Spinal cord (tissue), 10 donors: ENCODE measurements at places on chromosomes 5 and 9. TPM values are rescaled to one million over a fixed set of nuclear protein-coding genes. Genes with fewer than 3 reads are reported as not detected.

TAL2 gene
- polyA plus RNA-seq: 1.2 TPM

SPINK7 gene
- polyA plus RNA-seq: 0.77 TPM

TRIM14 gene
- 5.9 TPM for polyA plus RNA-seq

SPINK4 gene
- polyA plus RNA-seq: not detected

OTULINL gene
- polyA plus RNA-seq: 24.6 TPM

HTR1A gene
- 4.5 TPM for polyA plus RNA-seq

FOXI1 gene
- polyA plus RNA-seq: not detected

EQTN gene
- 0.33 TPM for polyA plus RNA-seq

MAST4 gene
- polyA plus RNA-seq: 17.1 TPM

KCNT1 gene
- polyA plus RNA-seq: 24.7 TPM

CEL gene
- polyA plus RNA-seq: 3.5 TPM

JAK2 gene
- polyA plus RNA-seq: 16.9 TPM

PJA2 gene
- polyA plus RNA-seq: 190 TPM

CD180 gene
- polyA plus RNA-seq: 0.86 TPM

ADAMTSL2 gene
- 9.0 TPM for polyA plus RNA-seq

CDC14B gene
- polyA plus RNA-seq: 20.2 TPM

DNA sequence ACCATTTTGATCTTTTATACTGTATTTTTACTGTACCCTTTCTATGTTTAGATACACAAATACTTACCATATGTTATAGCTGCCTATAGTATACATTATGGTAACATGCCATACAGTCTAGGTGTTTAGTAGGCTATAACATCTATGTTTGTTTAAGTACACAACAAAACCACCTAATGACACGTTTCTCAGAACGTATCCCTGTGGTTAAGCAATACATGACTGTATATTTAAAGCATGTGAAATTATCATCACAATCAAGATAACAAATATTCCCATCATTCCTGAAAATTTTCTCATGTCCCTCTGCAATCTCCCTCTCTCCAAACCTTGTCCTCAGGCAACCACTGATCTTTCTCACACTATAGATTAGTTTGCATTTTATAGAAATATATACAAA, 66.4 kb upstream of the SUSD1 start:
- no peaks in the 10 kb centered on the region for H3K36me3 ChIP-seq
- H3K4me3 ChIP-seq: no peak overlapping the region

GRCh38 chr9:103245369-103245768, 250.2 kb downstream of the CYLC2 start:
- no peaks in the 10 kb centered on the region for H3K4me1 ChIP-seq
- H3K36me3 ChIP-seq: no peaks in the 10 kb centered on the region
- no peak for DNase-seq
- H3K27me3 ChIP-seq: no peaks in the 10 kb centered on the region
- no peak overlapping the region for H3K4me3 ChIP-seq

- H3K27me3 ChIP-seq: no peaks in the 10 kb centered on the region
- H3K27ac ChIP-seq: no peak overlapping the region
- no peaks in the 10 kb centered on the region for H3K36me3 ChIP-seq
- no peak overlapping the region for H3K4me3 ChIP-seq
- no peak for DNase-seq
Measured at GRCh38 chr9:92408747-92409478, 4.5 kb upstream of the OGN start.

DNA sequence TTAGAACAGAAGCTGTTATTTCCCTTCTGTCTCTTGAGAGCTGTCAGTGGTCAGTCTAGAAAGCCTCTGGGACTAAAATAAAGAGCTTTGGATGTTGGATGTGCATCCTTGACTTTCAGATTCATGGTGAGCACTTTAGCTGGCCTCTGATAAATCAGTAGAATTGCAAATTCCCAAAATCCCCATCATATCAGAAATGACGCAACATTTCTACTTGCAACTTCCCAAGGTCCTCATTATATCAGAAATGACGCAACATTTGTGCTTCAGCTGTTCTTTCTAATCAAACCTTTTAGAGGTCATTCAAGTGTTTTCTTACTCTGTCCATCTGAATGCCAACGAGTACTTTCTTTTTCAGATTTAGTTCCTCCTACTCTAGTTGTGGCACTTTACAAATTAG, 167.3 kb upstream of the MOCS2 start:
- DNase-seq: no peak
- no peaks in the 10 kb centered on the region for H3K36me3 ChIP-seq
- H3K4me1 ChIP-seq: no peaks in the 10 kb centered on the region

DNA sequence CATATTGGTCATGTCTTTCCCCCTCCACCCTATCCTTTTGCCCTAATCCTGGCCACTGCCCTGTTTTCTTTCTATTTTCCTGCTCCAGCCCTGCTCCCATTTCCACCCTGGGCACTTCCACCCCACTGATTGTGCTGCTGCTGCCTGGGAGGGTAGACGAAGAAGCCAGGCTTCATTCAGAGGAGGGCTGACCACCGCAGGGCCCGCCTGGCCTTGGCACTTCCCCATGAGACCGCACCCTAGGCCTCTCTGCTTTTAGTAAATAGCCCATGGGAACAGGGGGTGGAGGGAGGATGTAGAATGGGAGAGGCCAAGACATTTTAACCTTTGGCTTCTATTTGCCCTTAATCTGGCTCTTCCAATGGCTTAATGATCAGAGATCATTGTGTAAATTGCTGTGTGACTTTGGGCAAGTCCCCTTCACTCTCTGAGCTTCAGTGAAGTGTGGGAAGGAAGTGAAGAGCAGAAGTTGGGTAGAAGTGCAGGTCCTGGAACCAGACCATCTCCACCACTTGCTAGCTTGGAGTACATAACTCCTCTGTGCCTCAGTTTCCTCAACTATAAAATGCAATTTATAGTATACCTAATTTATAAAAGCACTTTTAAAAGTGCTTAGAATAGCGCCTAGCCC, 13.6 kb upstream of the GPX3 start:
- peak overlapping the region; percentile 1 for H3K27ac ChIP-seq
- H3K4me1 ChIP-seq: peaks cover 13% of the 10 kb centered on the region
- no peak for DNase-seq
- H3K4me3 ChIP-seq: no peak overlapping the region
- no peaks in the 10 kb centered on the region for H3K36me3 ChIP-seq

- no peaks in the 10 kb centered on the region for H3K27me3 ChIP-seq
- H3K36me3 ChIP-seq: no peaks in the 10 kb centered on the region
- H3K4me1 ChIP-seq: no peaks in the 10 kb centered on the region
Measured at GRCh38 chr5:18397371-18397770, 763.1 kb downstream of the TAF11L14 start.

DNA sequence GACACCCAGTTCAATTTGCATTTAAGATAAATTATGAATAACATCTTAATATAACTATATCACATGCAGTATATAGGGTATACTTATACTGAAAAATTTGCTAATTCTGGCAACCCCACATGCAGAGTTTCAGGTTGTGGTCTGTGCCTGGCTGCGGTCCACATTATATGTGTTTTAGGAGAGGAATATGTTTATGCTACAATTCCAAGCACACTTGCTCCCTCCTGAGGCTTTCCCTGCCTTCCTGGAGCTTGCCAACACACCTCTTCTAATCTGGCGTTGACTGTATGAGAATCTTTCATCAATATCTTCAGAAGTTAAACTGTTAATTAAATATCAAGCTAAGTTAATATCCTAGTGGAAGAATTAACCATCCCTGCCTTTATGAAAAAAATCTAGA, 45.2 kb downstream of the SEMA5A start:
- H3K36me3 ChIP-seq: no peaks in the 10 kb centered on the region
- H3K4me1 ChIP-seq: no peaks in the 10 kb centered on the region
- H3K4me3 ChIP-seq: no peak overlapping the region
- DNase-seq: no peak
- no peak overlapping the region for H3K27ac ChIP-seq

DNA sequence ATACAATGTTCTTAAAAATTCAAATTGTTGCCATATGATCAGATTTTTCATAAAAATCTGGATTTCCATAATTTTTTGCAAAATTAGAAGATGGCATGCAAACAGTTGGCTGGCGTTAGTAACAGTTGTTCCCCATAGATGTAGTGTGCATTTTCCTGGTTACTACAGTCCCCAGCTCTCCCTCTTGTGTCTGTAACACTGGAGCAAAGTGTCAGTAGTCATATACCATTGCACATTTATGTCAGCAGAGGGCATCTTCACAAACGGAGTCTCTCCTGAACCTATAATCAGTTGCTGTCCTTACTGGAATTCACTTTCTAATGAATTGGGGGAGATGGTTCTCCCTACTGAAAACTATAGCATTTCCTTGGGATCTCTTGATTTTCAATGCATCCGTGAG, 44.7 kb upstream of the DMAC1 start:
- H3K27me3 ChIP-seq: no peaks in the 10 kb centered on the region
- H3K4me3 ChIP-seq: no peak overlapping the region
- H3K27ac ChIP-seq: no peak overlapping the region
- H3K4me1 ChIP-seq: no peaks in the 10 kb centered on the region
- no peak for DNase-seq

- no peak for DNase-seq
- H3K27ac ChIP-seq: no peak overlapping the region
- H3K27me3 ChIP-seq: no peaks in the 10 kb centered on the region
- H3K4me1 ChIP-seq: peaks cover 13% of the 10 kb centered on the region
- H3K4me3 ChIP-seq: no peak overlapping the region
Measured at GRCh38 chr9:128144239-128145181, 4.7 kb upstream of the LCN2 start.

DNA sequence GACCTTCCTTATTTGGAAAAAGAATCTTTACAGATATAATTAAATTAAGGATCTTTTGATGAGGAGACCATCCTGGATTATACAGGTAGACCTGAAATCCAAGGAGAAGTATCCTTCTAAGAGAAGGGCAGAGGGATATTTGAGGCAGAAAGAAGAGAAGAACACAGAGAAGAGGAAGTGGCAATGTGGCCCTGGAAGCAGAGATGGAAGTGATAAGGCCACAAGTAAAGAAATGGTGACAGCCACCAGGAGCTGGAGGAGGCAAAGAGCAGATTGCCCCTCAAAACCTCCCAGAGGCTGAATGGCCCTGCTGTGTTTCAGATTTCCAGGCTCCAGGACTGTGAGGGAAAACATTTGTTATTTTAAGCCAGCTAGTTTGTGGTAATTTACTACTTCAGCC, 93.0 kb upstream of the ANKRD55 start:
- no peak overlapping the region for H3K4me3 ChIP-seq
- no peak overlapping the region for H3K27ac ChIP-seq
- no peaks in the 10 kb centered on the region for H3K4me1 ChIP-seq
- DNase-seq: no peak

- H3K4me1 ChIP-seq: peaks cover 24% of the 10 kb centered on the region
- H3K27me3 ChIP-seq: no peaks in the 10 kb centered on the region
- H3K4me3 ChIP-seq: no peak overlapping the region
Measured at GRCh38 chr9:128937310-128938165, 9.9 kb downstream of the DOLK start.

DNA sequence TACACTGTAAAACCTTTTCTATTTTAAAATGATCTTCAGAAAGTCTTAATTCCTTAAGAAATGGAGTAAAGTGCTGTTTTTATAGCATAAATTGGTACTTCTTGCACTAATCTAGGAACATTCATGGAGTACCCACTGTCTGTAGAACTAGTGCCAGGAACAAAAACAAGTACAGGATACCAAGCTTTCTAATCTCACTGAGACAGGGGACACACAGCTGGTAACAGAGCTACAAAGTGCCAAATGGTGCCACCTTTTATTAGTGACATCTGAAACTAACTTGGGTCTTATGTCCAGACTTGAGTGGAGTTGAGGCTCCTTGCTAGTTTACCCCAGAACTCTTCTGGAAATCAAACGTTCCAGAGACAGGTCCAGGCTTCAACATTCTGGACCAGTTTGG, 57.9 kb downstream of the RNF130 start:
- H3K36me3 ChIP-seq: peaks cover 10% of the 10 kb centered on the region
- DNase-seq: no peak
- no peak overlapping the region for H3K27ac ChIP-seq
- H3K4me3 ChIP-seq: no peak overlapping the region
- H3K27me3 ChIP-seq: no peaks in the 10 kb centered on the region

DNA sequence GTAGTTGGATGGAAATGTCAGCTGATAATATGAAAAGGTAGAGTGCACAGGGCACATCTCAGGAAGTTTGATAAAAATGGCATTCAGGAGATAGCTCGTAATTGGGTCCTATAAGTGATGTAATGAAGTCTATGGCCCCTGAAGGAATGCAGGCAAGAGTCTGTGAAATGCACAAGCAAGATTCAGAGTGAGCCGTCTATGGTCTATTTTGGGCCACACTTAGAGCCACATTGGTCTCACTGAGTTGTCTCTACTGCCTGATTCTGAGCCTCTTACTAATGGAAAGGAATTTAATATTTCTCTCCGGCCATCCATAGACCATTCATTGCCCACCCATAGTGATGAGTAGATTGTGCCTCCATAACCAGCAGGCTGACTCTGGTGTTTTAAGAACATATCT, 111.3 kb upstream of the KCNN2 start:
- H3K36me3 ChIP-seq: no peaks in the 10 kb centered on the region
- no peaks in the 10 kb centered on the region for H3K27me3 ChIP-seq
- no peak overlapping the region for H3K4me3 ChIP-seq
- H3K27ac ChIP-seq: no peak overlapping the region
- no peaks in the 10 kb centered on the region for H3K4me1 ChIP-seq

DNA sequence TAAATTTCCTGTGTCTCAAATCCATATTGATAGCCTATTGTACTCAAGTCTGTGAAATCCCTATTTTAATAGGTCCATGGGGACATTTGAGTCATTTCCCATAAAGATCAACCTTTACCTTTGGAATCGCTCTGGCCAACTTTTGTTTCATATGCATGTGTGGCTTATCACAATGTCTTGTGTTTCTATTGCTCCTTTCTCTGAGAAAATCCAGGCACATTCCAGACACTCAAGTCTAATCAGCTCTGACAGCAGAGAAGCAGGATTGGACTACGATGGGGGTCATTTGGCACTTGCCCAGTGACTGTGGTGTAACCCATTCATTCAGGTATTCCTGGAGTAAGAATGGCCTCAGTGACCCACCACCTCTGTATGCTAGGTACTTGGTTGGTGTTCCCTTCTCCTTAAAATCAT, 48.4 kb downstream of the ACTBL2 start:
- no peak overlapping the region for H3K27ac ChIP-seq
- H3K36me3 ChIP-seq: no peaks in the 10 kb centered on the region
- no peak overlapping the region for H3K4me3 ChIP-seq
- no peaks in the 10 kb centered on the region for H3K27me3 ChIP-seq

DNA sequence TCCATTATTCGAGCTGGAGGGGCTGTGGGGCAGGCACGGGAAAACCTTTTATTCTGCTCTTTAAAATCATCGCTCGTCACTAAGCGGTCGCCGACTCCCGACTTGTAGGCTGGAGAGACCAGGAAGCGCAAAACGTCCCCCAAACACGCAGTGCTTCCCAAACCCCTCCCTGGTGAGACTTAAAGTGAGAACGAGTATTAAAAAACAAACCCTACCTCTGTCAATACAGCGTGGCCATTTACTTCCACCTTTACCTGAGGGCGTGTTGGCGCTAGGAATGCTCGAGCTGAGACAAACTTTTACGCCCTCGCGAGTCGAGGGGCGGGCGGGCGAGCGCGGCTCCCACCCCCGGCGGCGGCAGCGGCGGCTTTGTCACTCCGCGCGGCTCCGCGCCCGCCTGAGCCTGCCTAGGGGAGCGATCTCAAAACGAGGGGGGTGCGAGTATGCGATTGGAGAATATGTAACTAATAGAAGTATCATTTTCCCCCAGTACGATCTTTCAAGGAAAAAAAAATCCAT, at the start of gene NR2F1-AS1:
Gene NR2F1-AS1 (minus strand): TSS at position 293 of the 519 bp plus-strand sequence.
- no peaks in the 10 kb centered on the region for H3K36me3 ChIP-seq
- DNase-seq: no peak
- peaks cover 19% of the 10 kb centered on the region for H3K4me1 ChIP-seq
- peak within 1 kb of the TSS; percentile 61 for H3K4me3 ChIP-seq
- H3K27ac ChIP-seq: peak within 1 kb of the TSS; percentile 92
